Activated CD4-positive, alpha-beta memory T cell treated with anti-CD3 and anti-CD28 coated beads, Interleukin-2, amount 10 ng/mL, durations not matched to agents 7 days and 5 days (primary cell): ENCODE measurements at places on chromosomes 2 and 18.
A peak's percentile ranks its signal among the peaks of the same experiment; 100 is the strongest.

GRCh38 chr2:138209009-138209408, 244.7 kb downstream of the HNMT start:
- DNase-seq = no peak

GRCh38 chr2:106122157-106122556, 71.9 kb downstream of the UXS1 start:
- DNase-seq = no peak

GRCh38 chr2:203097735-203098134, 83.1 kb downstream of the NBEAL1 start:
- no peak for DNase-seq

DNA sequence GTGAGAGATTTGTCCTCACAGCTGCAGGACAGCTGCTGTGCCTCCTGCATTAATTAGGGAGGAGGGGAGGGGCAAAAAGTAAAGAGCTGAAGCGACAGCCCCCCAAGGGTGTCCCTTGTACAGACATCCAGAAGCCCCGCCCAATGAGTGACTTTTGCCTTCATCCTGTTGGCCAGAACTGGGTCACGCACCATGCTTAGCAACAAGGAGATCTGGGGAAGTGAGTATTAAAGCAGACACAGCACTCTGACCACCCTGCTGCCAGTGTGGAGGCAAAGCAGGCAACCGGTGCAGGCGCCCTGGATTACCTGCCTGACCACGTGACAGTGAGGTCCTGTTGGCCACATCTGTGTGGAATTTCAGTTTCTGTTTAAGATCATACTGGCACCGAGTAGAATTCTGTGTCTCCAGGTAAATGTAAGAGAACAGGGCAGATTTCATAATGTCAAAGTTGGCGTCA, 21.5 kb upstream of the BIN1 start:
- DNase-seq = peak; percentile 14

- peak; percentile 20 for DNase-seq
These were observed 108.7 kb downstream of the DPP10 start for GRCh38 chr2:114550895-114551793.

DNA sequence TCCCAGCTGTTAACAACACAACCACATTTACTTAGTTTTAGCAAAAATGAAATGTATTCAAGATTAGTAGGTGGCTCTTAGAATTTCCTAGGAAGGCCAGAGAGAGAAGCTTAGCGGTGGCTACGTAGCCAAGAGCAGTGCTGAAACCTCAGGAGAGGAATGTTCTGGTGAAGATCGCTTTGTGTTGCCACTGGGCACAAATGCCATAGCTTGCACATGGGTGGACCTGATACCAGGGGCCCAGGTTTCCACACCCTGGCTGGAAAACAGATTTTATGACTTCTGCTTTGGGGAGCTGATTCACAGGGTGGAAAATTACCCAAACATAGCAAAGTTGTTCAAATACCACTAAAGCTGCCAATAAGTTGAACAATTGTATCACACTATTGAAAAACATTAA, 43.4 kb downstream of the THUMPD2 start:
- DNase-seq = no peak

GRCh38 chr2:192487636-192488035, 292.9 kb upstream of the TMEFF2 start:
- no peak for DNase-seq

- no peak for DNase-seq
These were observed 81.1 kb downstream of the ACVR2A start for GRCh38 chr2:147925886-147926285.

- no peak for DNase-seq
These were observed 70.5 kb downstream of the CACNB4 start for GRCh38 chr2:152028182-152028862.

GRCh38 chr2:177709986-177710401, 317.4 kb downstream of the AGPS start:
- DNase-seq = no peak

DNA sequence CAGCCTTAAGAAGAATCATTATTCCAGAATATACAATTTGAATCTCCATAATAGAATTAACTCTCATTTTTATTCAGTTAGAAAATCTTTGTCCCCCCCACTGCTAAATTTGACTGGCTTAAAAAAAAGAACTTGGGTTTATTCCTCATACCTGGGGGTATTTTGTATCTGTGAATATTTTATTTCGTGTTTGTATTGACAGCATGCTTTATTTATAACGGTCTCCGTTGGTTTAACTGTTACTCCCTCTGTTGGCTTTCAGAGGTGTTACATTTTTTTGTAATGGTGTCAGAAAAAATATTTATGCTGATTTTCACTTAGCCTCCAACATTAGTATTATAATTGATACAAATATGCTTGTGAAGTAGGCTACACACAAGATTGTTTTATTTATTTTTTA, 109.1 kb downstream of the HAUS1 start:
- no peak for DNase-seq

GRCh38 chr2:64283641-64284361, 139.6 kb upstream of the PELI1 start:
- peak; percentile 33 for DNase-seq

DNA sequence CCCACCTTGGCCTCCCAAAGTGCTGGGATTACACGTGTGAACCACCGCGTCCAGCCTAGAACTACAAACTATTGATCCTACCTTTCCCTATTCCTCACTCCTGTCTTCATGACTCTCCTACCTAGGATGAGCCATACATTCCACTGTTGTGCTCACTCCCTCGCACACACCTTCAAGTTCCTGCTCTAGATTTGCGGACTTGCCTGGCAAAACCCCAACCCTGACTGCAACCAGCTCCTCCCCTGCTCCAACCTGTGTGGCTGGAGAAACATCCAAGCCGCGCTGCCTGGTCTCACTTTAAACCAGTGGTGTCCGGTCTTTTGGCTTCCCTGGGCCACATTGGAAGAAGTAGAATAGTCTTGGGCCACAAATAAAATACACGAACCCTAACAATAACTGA, 5.0 kb upstream of the DNPEP start:
- DNase-seq = no peak

- DNase-seq = no peak
These were observed 46.7 kb downstream of the RPL37A start for GRCh38 chr2:216545359-216545758.

DNA sequence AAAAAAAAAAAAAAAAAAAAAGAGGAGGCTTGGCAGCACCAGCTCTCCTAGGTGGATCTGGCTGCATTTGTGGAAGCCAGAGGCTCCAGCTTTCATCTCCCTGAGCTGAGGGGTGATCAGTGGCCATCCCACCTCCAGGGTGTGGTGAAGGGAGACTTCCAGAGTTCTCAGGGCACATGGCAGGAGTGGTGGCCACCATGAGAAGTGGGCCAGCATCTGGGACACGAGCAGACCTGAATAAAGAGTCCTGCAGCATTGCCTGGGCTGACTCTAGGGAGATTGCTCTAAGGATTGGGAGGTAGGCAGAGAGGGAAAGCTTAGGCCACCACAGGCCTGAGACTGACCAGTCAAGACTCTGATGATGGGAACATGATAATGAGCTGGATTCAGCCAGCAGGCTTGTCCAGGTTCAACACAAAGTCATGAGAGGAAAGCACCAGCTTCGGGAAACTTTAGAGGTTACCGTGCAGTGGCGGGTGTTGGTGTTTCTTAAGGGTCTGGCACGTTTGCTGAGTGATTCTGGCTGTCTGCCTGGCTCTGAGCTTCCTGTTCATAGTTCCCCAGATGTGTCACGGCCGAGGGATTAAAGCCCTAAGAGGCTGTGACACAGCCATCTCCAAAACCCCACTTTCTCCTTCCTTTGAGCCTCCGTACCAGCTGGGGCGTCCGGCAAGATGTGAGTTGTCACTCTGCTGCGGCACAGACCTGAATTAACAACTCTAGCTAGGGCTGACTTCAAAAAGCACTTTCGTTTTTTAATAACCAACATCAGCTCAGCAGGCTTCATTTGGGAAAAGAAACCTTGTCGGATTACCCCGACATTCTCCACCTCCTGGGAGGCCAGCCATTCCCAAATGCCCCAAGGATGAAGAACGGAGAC, 38.3 kb upstream of the IL1R1 start:
- peak; percentile 51 for DNase-seq

GRCh38 chr2:55459714-55460274, 40.1 kb upstream of the CCDC88A start:
- DNase-seq = no peak

DNA sequence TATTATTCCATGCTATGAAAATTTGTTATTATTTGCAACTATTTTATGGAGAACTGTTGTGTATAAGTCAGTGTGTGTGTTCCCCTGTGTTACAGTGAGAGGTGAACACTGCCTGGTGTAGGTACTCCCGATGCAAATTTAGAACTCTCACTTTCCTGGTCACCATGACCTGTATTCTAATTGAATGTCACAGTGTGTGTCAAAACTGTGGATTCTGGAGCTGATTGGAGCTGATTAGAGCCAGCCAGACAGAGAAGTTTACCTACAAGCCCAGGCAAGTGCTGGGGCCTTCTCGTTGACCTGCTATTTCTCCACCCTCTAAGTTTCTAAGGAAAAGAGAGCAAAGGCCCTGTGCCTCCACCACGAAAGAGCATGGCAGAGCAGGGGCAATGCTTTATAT, 216.0 kb downstream of the NYAP2 start:
- DNase-seq = no peak

DNA sequence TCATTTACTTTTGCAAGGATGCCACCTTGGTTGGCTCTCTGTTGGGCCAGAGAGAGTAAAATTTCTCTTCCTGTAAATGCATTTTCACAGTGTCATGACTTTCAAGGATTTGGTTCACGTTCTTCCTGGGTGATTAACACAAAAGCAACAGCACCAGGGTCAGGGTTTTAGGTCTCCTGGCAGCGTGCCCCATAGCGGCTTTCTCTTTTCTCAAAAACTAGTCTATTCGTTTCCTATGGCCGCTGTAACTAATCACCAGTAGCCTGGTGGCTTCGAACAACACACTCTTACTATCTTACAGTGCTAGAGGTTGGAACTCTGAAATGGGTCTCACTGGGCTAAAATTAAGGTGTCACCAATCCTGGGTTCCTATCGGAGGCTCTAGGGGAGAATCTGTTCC, 56.3 kb upstream of the ACMSD start:
- no peak for DNase-seq

DNA sequence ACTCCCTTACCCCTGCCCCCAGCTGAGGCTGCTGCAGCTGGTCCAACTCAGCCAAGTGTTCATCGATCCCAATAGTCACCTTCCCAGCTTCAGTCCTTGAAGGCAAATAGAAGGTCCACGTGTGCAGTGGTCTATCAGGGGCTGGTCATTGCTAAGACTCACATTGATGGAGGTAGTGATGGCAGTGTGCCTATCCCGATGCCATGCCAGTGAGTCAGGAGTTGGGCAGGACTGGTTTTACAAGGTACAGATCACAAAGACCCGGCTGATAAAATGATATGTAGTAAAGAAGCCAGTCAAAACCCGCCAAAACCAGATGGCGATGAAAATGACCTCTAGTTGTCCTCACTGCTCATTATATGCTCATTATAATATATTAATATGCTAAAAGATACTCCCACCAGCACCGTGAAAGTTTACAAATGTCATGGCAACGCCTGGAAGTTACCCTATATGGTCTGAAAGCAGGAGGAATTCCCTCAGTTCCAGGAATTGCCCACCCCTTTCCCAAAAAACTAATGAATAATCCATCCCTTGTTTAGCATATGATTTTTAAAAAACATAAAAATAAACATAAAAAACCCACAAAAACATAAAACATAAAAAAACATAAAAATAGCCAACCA, 2.9 kb upstream of the C2orf80 start:
- no peak for DNase-seq

DNA sequence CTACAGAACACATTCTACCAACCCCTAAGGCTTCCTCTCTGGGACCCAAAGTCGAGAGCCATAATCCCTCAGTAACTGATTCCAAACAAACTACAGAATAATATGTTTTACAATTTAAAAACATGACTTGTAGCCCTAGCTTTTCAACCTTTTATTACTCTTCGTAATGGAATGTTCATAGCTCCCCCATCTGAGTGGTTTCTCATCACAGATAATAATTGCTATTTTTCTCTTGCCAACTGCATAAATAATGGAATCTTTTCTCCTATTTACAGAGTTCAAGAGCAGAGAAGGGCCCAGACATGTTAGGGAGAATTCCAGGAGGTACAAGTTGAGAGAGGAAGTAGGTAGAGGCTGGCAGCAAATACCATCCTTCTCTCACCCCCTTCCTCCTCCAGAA, 59.9 kb upstream of the CERS6 start:
- DNase-seq = no peak

- DNase-seq = peak; percentile 18
These were observed 87.2 kb downstream of the LONRF2 start for GRCh38 chr2:100235098-100235497.

DNA sequence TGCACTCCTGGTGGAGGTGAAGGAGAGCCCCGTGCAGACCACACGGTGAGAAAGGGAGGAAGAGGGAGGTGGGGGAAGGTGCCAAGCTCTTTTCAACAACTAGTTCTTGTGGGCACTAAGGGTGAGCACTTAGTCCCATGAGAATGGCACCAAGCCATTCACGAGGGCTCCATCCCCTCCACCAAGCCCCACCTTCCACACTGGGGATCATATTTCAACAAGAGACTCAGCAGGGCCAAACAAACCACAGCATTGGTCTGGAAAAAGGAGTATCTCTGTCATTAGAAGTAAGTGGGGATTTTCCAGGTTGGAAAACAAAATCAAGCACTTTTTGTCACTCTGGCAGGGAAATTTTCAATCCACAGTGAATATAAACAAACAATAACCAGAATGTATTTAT, 38.4 kb downstream of the ZAP70 start:
- DNase-seq = no peak

GRCh38 chr2:235352541-235352940, 141.3 kb upstream of the AGAP1 start:
- DNase-seq = no peak

DNA sequence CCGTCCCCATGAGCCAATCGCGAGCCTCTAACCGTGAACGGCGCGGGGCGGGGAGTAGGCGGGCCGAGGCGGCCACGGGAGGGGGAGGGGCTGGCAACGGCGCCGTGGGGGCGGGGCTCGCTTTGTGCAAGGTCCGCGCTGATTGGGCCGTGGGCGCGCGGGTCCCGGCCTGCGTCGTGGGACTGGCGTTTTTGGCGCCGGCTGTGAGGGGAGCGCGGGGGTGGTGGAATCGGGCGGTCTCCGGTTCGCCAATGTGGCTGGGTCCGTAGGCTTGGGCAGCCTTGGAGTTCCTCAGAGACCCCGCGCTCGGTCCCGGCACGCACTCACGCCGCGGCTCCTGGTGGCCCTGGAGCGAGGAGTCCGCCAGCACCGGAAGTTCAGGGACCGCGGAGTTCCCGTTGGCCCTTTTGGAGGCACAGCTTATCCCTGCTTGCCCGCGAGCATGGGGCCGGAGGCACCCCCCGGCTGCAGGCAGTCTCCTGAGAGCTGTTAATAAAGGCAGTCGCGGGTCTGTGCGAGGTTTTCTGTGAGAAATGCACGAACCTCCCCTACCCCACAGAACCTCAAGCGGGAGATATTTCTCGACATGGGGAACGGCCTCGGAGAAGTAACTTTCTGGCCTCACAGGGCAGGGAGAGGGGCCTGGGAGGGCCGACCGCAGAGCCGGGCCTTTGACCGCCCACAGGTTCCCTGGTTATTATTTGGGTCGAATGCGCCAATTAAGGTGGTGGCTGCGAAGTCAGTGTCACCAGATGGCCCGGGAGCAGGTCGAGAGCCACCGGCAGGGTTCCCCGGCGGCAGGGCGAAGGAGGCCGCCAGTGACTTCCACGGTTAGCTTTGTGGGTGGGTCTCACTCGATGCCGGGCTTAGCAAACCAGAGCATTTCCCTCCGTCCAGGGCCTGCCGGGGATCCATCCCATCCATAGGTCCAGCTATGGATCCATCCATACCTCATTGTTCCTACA, 574 bp upstream of the NCL start:
- peak; percentile 99 for DNase-seq
